ENCODE measurements at places on chromosomes 11 and 22.

DNA sequence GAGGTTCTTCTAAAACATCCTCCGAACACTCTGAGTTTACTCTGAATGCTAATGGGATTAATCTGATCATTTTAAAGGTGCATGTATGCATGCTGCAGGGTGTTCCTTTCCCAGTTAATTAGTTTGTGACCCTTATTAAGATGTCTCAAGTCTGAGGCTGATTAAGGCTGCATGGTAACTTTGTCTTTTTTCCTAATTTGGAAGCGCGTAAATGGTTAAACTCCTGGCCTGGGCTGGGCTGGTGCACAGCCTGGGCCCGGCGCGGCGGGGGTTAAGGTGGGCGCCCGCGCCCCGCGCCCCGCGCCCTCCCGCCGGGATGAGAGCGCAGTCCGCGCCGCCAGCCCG is 539.7 kb downstream of the NTM start:
- DNase-seq: no peak

DNA sequence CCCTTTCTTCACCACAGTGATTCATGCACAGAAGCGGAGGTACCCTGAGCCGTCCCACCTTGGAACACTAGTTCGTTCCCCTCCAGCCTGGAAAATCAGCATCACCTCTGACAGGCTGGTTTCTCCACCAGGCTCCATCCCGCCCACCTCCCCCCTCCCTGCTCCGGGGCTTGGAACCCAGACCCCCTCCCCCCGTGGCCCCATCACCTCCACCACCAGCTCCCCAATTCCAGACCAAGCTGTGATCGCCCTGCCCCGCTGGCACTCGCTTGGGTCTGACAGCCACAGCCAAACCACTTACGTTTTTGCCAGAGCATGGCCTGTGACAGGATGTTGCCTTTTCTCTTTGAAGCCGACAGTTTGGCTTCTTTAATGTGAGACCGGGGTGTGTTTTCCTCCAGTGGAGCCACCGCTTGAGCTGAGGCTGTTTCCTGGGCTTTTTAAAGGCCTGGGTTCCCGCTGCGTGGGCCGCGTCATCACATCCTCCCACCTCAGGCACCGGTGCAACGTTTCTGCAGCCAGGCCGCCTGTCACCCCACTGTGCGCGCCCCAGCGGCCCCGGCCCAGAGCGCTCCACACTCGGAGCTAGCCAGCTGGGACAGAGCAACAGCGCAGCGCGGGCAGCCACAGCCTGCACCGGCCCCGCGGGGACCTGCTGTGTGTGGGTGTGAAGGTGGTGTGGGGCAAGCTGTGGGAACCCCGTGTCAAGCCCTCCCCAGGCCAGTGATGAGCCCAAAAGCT is at the start of gene POU2AF1:
Gene POU2AF1, minus strand, starts transcription at position 415 of the 741 bp plus-strand sequence. Its CDS starts 98 bp downstream, at position 317.
- no peak for DNase-seq

DNA sequence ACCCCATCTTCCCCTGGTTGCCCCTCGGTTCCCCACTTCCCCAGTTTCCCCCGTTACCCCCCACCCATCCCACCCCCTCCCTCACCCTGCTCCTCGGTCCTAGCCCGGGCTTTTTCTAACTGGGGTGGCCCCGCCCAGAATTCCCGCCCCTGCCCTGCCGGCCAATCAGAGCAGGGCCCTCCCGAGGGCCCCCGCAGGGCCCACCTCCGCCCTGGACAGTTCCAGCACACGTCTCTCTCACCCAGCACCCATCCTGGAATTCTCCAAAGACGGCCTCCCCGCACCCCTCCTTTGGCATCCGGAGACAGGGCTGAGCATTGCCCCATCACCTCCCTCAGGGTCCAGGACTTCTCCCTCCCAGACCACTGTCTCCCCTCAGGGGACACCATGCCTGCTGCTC is at the start of gene H19:
Gene H19, minus strand, starts transcription at position 88 of the 400 bp plus-strand sequence.
- DNase-seq: no peak

- no peak for DNase-seq
Measured at GRCh38 chr22:36162127-36163034, 1.8 kb upstream of the APOL3 start.

DNA sequence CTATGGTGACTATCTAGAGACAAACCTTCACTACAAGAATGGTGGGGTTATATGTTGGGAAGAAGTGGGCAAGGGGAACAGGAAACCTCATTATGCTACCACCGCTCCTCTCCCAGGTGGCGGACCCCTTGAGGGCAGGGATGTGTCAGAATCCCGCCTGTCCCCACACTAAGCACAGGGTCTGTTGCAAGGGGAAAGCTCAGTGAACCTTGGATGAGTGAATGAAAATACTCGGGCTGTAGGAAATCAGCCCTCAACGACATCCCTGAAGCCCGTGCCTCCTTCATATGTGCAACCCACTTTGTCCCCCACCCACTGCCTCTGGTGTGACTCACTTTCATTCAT is 68.2 kb upstream of the AMPD3 start:
- no peak for DNase-seq

DNA sequence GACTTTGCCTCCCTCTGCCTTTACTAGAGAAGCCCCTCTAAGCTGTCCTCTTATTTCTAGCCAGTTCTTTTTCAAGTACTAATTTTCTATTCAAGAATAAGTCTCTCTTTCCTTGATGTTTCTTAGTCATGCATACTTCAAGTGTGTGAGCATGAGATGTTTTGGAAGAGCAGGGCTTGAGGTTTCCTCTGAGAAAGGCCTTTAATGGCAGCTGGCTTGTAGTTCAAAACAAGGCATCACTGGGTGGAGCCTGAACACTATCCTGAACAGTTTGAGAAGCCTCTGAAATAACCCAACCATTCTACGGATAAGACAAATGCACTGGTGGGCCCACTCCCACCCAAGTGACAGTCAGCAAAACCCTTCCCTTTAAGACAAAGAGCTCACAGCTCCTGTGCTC is 37.6 kb downstream of the CLDN25 start:
- no peak for DNase-seq

GRCh38 chr22:19110646-19111045 is 11.6 kb downstream of the DGCR2 start:
- no peak for DNase-seq

GRCh38 chr22:48236261-48236660 is 1473.8 kb downstream of the TBC1D22A start:
- no peak for DNase-seq

GRCh38 chr22:46604306-46604690 is 15.9 kb upstream of the GRAMD4 start:
- no peak for DNase-seq

- DNase-seq: no peak
Measured at GRCh38 chr11:61367406-61367805, 5.2 kb downstream of the TMEM138 start.

DNA sequence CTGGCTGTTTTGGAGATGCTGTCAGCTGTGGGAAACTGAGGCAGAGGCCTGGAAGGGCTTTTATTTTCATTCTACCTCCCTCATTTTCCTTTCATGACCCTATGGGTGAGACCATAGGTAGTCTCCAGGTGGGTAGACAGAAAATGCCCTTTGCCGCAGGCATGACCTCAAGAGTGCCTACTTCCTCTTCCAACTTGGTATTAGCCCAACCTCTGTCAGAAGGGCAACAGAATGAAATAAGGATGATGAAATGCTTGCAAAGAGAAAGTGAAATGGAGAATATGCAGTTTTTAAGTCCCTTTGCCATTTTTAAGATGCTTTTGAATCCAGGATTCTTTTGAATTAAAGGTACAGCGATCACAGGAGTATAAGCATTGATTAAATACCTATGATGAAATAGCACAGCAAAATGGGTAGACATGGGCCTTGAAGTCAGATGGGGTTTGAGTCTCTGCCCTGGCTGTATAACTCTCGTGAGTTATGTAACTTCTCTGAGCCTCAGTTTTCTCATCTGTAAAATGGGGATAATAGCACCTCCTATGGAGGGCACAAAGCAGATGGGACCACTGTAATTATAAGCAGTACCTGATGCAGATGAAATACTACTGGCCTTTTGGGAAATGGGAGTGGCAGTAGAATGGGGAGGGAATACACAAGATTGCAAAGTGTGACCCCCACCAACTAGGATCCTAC is 3.7 kb downstream of the ASPHD2 start:
- DNase-seq: no peak

DNA sequence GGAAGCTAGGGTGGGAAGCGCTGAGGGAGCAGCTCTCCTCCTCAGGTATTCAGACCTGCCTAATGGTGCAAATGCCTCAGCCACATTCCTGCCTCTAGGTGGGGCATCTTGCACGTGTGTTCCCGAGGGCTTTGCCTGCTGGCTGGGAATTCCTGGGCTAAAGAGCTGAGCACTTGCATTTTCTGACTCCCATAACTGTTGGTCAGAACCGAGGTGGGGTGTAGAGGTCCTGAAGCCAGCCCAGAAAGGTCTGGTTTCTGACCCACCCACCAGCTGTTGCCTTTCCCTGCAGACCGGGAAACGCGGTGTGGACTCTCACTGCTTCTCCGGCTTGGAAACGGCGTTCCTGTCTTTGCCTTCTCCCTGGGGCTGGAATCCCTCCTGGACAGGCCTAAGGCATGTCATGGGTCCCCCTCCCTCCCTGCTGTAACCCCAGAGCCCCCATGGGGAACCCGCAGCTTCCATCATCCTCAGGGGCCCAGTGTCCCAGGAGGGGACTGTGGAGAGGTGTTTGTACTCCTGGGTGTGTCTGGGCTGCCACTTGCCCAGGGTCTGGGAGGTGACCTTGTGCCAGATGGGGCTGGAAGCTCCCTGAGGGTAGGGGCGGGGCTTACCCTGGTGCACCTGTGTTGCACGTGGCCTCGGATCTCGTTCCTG is 24.0 kb upstream of the SMIM38 start:
- DNase-seq: no peak

DNA sequence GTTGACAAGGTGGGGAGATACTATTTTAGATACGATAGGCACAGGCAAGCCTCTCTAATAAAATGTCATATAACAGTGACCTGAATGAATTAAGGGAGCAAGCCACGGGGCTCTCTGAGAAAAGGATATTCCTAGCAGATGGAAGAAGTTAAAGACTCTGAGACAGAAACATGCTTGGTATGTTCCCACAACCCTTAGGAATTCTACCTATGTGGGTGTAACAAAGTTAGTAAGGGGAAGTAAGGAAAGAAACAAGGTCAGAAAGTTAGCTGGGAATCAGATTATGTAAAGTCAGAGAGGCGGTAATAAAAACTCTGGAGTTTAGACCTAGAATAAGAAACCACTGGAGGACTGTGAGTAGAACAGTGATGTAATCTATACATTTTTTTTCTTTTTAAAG is 59.7 kb upstream of the GDPD4 start:
- no peak for DNase-seq

GRCh38 chr11:23497040-23497439 is 636.8 kb upstream of the CCDC179 start:
- no peak for DNase-seq

GRCh38 chr11:131790586-131790985 is 420.2 kb downstream of the NTM start:
- DNase-seq: no peak

DNA sequence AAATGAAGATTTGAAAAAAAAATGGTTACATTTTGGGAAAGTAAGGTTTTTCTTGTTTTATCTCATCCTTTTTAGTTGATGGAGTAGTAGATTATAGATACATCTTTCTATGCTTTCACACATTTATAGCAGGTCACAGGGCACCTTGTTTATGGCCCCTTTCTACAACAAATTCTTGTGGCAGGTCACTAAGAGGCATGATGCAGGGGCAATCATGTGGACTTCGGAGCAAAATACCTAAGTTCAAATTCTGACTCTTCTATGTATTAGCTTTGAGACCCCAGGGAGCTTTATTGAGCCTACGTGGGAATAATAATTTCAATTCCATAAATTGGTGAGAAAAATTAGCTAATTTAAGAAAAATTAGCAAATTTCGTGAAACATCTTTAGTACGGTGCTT is 177.4 kb downstream of the DSCAML1 start:
- DNase-seq: no peak

GRCh38 chr22:24706732-24707469 is 67.6 kb downstream of the PIWIL3 start:
- no peak for DNase-seq

GRCh38 chr11:75428281-75428724 is 4.7 kb downstream of the KLHL35 start:
- DNase-seq: no peak

DNA sequence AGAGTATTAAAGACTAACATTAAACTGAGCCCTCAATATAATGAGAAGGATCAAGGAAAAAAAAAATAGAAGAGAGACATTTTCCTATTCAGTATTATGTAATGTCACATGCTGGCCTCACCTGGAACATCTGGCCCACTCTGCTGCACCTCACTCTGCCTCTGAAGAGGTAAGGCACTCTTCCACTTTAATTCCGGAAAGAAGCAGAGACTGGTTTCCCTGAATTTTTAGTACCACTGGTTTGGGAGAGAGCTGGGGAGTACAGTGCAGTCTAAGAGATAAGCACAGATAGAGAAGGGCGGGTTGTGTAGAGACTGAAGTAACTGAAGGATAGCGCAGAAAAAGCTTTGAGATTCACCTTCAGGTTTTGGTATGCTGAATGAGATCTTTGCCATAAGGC is 178.7 kb downstream of the SOX6 start:
- DNase-seq: no peak

DNA sequence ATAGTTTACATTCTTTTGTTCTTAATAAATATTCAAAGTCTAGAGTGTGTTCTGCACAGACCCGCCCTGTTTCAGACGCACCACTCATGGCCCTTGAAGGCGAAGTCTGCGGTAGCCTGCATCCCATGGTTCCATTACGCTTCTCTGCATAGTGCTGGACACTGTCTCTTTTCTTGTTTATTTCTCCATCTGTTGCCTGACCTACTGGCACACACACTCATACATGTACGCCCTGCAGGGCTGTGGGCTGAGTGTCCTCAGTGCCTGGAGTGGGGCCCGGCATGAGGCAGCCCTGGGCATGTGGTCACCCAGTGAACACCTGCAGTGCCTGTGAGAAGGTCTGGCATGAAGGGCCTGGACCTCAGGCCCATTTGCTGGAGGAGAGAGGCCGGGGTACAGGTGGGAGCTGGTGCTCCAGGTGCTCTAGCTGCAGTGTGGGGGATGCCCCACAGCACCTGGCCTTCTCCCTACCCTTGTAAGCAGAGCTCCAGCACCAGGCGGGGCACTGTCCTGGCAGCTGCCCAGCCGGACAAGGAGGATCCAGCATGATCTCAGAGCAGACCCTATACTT is 404.1 kb downstream of the TBC1D22A start:
- DNase-seq: no peak

GRCh38 chr11:134556186-134556585 is 144.1 kb upstream of the B3GAT1 start:
- no peak for DNase-seq

- DNase-seq: no peak
Measured at GRCh38 chr22:39359659-39360195, 9.9 kb downstream of the SYNGR1 start.

Measured in NCI-H2081 (cell line).